ENCODE measurements at places on chromosomes 1 and 21.

DNA sequence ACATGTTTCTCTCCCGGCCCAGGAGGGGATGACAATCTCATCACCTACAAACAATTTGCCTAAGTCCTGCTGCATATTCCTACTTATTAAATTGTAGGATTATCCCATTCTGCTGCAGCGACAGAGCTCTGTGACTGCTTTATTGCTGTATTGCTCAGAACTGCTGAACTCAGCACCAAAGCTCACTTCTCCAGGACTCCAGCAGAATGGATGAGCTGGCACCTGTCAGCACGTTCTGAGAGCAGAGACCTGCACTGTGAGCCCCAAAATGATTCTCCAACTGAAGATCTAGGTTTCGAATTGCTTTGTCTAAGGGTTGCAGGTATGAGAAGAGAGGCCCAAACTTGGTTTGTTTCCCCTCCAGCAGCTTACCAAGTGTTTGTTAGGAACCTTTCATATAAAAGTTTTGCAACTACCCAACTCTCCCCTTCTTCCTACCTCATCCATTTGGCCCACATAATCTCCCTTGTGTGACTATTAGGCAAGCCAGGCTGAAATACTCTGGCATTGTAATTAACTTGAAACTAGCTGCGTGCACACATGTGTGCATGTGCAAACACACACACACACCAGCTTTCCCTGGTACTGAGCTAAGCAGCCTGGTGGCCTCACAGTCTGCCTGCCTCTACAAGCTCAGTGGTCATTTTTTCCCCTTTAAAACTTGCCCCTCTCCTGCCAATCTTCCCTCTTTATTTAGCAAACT is 161.4 kb upstream of the CAMK1G start:
- DNase-seq = no peak

- no peak for DNase-seq
Measured at GRCh38 chr1:20284625-20285024, 6.0 kb upstream of the VWA5B1 start.

DNA sequence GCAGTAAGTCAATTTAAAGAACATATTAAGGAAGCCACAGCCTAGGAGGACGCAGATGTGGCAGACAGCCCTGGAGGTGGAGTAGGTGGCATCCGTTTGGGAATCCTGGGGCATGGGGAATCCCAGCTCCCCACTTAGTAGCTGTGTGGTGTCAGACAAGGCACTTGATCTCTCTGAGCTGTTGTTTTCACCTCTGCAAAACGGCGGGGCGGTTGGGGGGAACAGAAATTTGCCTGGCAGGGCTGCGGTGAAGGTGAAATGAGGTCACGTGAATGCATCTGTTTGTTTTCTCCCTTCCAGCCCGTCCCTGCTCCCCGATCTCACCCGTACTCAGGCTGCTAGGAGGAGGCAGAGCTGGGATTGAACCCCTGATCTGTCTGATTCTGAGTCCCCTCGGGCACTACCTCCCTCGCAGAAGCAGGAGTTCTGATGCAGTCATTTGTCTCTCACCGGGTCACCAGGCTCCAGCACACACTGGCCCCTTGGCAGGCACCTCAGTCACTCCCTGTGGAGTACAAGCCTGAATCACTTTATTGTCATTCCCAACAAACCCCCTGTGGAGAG is 2.2 kb upstream of the LAPTM5 start:
- DNase-seq = no peak

- DNase-seq = no peak
Measured at GRCh38 chr21:42679319-42680057, 26.1 kb downstream of the PDE9A start.

- DNase-seq = no peak
Measured at GRCh38 chr1:34946211-34946610, 16.8 kb upstream of the DLGAP3 start.

- DNase-seq = no peak
Measured at GRCh38 chr21:18114810-18115209, 129.8 kb upstream of the CHODL start.

DNA sequence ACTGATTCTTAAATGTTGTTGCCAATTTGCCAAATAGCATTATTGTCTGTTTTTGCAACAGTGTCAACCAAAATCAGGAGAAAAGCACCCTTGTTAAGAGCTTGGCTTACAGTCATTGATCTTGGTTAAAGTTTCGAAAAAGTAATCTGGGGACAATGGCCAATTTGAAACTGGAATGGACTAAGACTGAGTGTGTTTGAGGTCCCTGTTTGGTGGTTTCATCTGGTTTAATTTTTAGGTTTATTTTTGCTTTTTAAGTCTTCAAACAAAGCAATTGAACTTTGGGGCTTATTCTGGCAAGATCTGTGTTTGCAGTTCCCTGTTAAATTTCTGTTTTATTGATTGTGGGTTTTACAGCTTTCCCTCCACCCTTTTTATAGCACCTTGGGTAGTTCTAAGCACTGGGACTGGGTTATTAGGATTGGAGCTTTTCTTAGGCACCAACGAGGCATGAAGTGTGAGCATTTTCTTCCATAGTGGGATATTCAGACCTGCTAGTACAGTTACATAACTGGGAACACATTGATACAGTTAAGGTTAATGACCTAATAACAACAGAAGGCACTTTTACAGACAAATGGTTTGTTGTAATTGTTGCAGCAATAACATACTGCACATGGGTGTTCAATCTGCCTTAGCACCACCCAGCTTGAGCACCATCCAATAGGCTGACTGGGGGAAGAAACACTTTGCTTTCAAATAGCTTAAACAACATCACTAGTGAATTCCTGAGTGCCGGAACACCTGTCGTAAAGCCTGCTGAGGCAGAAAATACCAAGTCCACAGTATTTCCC is 40.6 kb upstream of the MAP10 start:
- DNase-seq = no peak

Measured in cerebellar nuclear complex (tissue), 1 donor.